Fibroblast of skin of right biceps (primary cell): ENCODE measurements at places on chromosomes 2 and 18.

- peak; percentile 96 for DNase-seq
Observed at GRCh38 chr2:237171396-237171795, 85.7 kb downstream of the COPS8 start.

- peak; percentile 17 for DNase-seq
Observed at GRCh38 chr18:34880882-34881834, 160.1 kb upstream of the MAPRE2 start.

- no peak for DNase-seq
Observed at GRCh38 chr18:71242981-71243380, 954.1 kb downstream of the SOCS6 start.

DNA sequence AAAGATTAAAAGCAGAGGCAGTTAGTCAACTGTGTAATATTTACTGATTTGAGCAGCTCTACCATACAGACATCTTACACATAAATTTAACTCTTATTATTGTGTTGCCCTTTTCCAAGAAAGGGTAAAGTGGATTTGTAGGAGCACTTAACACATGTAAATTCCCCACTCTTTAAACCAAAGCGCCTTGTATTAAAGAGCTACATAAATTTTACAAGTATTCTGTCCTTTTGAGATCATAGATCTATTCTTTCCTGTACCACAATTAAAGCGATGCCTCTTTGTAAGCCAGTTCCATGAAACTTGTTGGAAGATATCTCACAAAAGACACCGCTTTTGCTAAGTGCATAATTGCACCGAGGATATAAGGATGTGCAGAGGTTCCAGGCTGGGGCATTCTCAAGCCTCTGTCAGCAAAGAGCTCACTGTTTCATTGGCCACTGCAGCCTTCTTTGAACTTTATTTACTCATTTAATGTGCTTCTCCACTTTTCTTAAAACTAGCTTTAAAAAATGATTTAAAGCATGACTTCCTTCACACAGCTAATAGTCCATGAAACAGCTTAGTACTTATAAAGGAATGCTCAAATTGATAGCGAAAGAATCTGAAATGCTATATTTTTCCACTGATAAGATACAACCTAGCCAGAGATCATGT, 520.0 kb upstream of the TCF4 start:
- DNase-seq: no peak

GRCh38 chr2:201642086-201642578, 1.2 kb downstream of the TMEM237 start:
- DNase-seq: no peak

GRCh38 chr2:113892004-113892710, 2.3 kb downstream of the ACTR3 start:
- no peak for DNase-seq

DNA sequence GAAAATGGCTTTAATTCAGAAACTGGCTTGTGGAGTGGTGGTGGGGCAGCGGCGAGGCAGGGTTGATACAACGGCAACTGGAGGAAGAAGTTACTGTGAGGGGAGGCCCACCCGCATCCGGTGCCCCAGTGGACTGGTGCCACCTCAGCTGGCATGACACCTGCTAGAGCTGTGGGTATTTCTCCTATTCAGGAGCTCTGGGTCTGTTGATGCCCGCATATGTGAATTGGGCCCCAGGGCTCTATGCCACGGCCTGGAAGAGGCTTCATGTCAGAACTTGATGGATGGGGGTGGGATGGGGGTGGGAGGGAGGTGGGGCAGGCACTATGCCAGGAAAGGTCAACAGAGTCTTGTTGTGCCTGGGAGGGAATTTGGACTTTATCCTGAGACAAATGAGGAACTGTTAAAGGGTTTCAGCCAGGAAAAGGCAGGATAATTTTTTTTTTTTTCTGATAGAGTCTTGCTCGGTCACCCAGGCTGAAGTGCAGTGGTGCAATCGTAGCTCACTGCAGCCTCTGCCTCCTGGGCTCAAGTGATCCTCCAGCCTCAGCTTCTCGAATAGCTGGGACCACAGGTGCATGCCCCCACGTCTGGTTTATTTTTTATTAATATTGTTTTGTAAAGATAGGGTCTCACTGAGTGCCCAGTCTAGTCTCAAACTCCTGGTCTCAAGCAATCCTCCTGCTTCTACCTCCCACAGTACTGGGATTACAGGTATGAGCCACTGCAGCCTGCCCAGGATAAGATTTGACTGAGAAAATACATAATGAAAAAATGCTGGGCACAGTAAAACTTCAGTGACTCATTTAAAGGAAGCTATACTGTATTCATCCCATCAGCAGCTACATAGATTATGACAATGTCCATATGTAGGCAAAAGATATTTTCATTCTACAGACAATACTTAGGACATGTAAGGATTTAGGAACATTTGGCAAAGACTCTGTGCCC, 52.6 kb downstream of the SH2D6 start:
- DNase-seq: peak; percentile 38

DNA sequence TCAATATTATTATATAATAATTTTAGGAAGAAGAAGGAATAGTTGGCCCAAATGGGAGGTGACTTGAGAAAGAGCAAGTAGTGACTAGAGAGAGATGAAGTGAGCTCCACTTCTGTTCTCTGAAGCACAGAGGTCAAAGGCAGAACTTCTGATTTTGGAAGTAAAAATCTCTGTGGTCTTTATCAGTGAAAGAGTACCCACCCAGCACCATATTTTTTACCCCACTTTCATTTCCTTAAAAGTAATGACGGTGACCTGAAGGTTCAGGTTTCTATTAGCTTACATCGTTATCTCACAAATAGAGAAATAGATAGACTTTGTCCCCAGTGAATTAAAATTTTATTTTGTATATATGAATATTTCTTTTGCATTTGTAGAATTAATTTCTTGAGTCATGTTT, 95.3 kb downstream of the CDH7 start:
- DNase-seq: no peak

DNA sequence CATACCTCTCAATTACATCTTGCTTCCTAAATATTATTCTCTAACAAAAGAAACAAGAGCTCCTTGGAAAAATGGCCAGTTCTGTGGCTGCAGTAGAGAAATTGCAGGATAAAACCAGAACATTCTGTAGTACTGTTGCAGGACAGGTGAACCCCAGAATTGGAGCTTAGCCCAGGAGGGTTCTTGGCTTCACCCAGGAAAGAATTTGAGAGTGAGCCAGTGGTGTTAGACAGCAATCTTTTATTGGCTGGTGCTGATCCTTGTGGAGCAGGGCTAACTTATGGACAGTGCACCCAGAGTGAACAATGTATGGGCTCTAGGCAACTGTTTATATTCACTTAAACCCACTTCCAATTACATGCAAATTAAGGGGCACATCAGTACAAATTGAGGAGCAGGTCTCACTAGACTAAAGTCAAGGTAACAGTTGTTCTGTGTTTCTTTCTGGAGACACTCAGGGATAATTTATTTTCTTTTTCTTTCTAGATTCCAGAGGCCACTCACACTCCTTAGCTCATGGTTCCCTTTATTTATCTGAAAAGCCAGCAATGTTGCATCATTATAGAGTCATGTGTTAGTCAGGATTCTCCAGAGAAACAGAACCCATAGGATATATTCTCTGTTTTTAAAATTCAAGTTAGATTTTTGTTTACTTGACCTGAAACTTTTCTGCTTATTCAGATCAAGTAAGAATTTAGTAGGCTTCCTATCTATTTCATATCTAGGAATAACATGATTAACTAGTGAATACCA, 348.1 kb downstream of the CCDC85A start:
- DNase-seq: peak; percentile 55

DNA sequence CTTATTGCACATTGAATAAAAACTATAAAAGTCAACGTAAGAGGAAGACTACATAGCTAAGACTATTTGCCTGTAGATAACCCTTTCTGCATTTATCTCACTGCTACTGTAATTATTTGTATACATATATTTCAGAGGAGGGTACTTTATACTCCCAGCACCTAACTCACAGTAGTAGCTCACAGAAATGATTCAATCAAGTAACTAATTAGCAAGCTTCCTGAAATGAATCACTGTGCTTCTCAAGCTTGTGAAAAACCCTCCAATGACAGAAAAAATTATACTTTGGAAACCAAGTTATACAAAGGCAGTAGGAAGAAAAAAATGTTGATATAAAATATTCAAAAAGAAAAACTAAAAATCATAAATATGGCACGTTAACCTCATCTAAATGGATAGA, 124.9 kb downstream of the NBAS start:
- DNase-seq: peak; percentile 9

- DNase-seq: no peak
Observed at GRCh38 chr18:58859907-58860306, 4.8 kb upstream of the ZNF532 start.

DNA sequence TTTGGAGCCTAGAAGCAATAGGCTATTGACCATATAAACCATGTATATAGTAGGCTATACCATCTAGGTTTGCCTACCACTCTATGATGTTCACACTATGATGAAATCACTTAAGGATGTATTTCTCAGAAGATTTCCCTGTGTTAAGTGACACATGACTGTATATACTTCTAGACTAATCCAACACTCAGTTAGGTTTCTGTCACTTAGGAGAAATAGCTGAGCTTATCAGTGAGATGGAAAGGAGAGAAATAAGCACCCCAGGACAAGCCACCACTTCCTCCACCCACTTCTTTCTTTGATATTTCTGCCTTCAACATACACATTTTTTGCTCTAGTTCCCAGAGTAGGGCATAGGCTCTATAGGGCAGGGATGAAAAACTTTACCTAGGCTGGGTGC, 7.8 kb downstream of the PECR start:
- no peak for DNase-seq

- no peak for DNase-seq
Observed at GRCh38 chr2:239300871-239301735, 99.7 kb downstream of the HDAC4 start.

DNA sequence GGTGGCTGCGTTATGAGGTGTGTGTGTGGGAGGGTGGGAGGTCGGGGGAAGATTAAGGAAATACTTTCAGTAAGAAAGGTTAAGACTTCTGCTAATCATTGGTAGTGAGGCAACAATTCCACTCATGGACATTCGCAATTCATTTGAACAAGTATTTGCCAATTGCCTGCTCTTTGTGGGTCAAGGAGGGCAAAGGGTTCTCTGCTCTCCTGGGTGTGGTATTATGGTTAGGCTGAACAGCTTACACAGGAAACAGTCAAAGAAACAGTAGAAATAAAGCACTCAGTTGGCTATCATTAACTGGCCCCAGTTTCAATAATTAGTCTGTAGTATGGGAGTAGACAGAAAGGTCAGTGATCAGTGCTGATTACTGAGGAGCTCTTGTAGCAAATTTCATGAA, 357.0 kb upstream of the FANCL start:
- DNase-seq: no peak

DNA sequence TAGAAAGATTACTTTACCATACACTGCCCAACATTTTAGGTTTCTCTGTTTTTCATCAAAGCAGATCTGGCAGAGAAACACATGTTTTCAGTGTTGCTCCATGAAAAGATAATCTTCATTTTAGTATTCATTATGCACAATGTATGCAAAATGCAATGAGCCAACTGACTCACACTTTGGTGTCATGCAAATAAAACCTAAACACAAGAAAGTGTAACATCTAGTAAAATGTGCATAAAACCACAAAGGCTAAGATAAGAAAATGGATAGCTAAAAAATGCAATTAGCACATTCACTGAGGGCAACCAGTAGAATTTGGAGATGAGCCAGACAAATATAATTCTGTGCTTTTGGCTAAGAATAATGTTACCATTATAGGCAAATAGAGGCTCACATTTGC, 203.5 kb upstream of the UBE2E3 start:
- DNase-seq: peak; percentile 86

GRCh38 chr2:233059797-233060500, at the start of gene INPP5D:
TSS of gene INPP5D (plus strand) at chr2:233060342. CDS start at chr2:233060479, 137 bp downstream.
- DNase-seq: no peak

- peak; percentile 91 for DNase-seq
Observed at GRCh38 chr2:130824492-130825061, 12.1 kb upstream of the ARHGEF4 start.

DNA sequence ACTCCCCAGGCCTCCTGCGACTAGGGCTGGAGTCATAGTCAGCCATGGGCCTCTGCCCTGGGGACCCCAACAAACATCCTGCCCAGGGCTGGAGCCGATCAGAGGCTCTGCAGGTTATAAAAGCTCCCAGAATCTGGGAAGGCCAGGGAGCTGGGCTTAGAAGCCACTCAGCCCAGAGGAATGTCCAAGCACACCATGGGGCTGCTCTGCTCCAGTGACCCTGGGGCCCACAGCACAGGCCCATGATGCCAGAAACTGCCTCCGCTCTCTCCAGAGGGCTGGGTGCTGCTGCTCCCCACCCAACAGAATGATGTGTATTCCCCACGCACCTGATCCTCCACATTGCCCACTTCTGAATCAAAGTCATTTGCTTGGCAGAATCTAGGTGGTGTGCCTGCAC, 88.5 kb downstream of the ARMC9 start:
- DNase-seq: no peak

GRCh38 chr2:120455390-120455789, 109.5 kb downstream of the INHBB start:
- no peak for DNase-seq

GRCh38 chr2:31318361-31319336, 84.7 kb downstream of the EHD3 start:
- DNase-seq: peak; percentile 90

DNA sequence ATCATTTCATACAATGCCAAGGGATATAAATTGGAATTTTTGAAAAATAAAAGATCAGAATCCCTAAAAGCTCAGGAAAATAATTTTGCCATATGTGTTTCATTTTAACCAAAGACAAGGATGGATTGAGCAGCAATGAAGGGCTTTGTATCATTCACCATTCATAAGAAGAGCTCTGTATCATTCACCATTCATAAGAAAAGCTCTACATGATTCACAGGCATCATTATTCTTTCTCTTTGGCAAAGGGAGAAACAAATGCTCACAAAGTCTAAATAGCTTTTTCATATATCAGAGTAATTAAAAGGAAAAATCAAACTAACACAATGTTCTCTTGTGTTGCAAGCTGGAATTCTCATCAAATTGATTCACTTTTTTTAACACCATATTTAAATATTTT, 169.1 kb upstream of the MC4R start:
- DNase-seq: no peak

DNA sequence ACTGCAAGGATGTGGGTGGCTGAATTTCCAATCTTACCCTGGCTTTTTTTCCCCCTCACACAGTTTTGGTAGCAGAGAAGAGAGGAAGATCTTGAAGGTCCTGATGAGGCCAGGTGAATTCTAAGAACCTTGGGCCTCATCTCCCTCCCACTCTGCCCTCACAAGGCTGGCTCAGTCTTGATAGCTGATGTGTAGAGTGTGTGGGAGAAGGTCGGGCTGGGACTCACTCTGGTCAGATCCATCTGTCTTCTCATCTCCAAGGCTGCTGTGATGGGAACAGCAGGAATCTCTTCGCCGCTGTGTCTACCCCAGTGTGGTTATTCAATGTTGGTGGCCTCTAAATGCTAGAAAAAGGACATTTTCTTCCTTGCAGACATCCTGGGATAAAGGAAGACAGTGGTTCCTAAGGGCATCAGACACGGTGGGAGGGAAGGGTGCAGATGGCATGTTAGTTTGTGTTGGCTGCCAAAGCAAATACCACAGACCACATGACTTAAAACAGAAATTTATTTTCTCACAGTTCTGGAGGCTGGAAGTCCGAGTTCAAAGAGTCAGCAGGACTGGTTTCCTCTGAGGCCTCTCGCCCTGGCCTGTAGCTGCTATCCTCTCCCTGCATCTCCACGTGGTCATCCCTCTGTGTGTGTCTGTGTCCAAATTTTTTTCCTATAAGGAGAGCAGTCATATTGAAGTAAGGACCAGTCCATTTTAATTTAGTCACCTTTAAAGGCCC, 37.6 kb upstream of the MGAT4A start:
- no peak for DNase-seq

- no peak for DNase-seq
Observed at GRCh38 chr2:149421791-149422190, 91.4 kb downstream of the LYPD6 start.
